Naive thymus-derived CD8-positive, alpha-beta T cell (primary cell): ENCODE measurements at places on chromosomes 6 and 20. TPM values are rescaled to one million over a fixed set of nuclear protein-coding genes. Genes with fewer than 3 reads are reported as not detected.

DNA sequence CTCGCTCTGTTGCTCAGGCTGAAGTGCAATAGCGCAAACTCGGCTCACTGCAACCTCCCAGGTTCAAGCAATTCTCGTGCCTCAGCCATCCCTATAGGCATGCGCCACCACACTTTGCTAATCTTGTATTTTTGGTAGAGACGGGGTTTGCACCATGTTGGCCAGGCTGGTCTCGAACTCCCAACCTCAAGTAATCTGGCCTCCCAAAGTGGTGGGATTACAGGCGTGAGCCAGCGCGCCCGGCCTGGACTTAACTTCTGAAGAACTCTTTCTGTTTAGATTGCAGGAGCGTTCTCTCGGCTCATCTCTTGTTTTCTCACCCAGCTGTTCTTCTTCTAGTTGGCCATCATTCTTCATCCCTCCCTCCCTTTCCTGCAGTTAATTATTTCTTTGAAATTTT, 30.3 kb downstream of the GTF2H5 start:
- peaks cover 1% of the 10 kb centered on the region for H3K4me1 ChIP-seq
- H3K27ac ChIP-seq = no peak overlapping the region
- H3K27me3 ChIP-seq = no peaks in the 10 kb centered on the region
- peaks cover 32% of the 10 kb centered on the region for H3K36me3 ChIP-seq

DNA sequence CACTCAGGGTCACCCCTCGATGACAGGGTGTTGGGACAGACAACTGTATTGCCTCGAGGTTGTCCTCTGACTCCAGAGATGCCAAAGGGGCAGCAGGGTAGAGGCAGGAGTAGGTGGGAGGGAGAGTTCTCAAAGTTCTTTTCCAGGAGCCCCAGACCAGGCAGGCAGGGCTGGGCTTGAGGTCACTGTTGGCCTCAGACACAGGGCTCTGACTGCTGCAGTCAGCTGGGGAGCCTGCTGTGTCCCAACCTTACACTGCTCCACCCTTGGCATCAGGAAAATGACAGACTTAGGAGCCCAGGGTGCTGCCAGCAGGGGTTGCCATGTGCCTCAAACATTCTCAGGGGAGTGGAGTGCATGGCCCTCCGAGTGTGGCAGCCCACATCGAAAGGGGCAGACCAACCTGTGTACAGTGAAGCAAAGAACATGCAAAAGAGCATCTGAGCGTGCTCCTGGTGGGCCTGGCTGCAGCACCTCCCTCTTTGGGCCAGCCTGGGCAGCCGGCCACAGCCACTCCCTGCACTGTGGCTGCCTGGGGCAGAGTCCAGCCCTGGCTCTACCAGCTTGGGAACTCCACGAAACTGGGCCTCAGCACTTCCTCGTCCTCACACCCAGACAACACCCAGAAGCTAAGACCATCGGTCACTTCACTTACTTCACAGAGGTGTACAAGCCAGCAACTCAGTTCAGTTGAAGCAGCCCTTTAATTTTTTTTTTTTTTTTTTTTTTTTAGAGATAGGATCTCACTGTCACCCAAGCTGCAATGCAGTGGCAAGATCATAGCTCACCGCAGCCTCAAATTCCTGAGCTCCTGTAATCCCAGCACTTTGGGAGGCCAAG, 24.0 kb downstream of the C6orf132 start:
- H3K27ac ChIP-seq = no peak overlapping the region
- no peak for DNase-seq
- no peaks in the 10 kb centered on the region for H3K36me3 ChIP-seq
- H3K4me1 ChIP-seq = no peaks in the 10 kb centered on the region
- no peak overlapping the region for H3K4me3 ChIP-seq

- H3K27me3 ChIP-seq = no peaks in the 10 kb centered on the region
- peaks cover 2% of the 10 kb centered on the region for H3K36me3 ChIP-seq
- H3K27ac ChIP-seq = no peak overlapping the region
- H3K4me3 ChIP-seq = no peak overlapping the region
These were observed 173.9 kb downstream of the NFATC2 start for GRCh38 chr20:51368461-51369211.

GRCh38 chr20:59434960-59435359, 134.5 kb downstream of the EDN3 start:
- H3K27ac ChIP-seq = no peak overlapping the region
- no peak for DNase-seq
- H3K36me3 ChIP-seq = peaks cover 4% of the 10 kb centered on the region
- no peak overlapping the region for H3K4me3 ChIP-seq

GRCh38 chr6:13117570-13117969, 210.8 kb downstream of the TBC1D7 start:
- H3K4me3 ChIP-seq = no peak overlapping the region
- peaks cover 11% of the 10 kb centered on the region for H3K27me3 ChIP-seq
- no peaks in the 10 kb centered on the region for H3K4me1 ChIP-seq
- no peak overlapping the region for H3K27ac ChIP-seq

GRCh38 chr20:40775561-40776146, 86.6 kb upstream of the MAFB start:
- H3K27me3 ChIP-seq = peaks cover 1% of the 10 kb centered on the region
- H3K4me3 ChIP-seq = no peak overlapping the region
- H3K36me3 ChIP-seq = no peaks in the 10 kb centered on the region
- DNase-seq = no peak
- H3K4me1 ChIP-seq = no peaks in the 10 kb centered on the region
- H3K27ac ChIP-seq = no peak overlapping the region

DNA sequence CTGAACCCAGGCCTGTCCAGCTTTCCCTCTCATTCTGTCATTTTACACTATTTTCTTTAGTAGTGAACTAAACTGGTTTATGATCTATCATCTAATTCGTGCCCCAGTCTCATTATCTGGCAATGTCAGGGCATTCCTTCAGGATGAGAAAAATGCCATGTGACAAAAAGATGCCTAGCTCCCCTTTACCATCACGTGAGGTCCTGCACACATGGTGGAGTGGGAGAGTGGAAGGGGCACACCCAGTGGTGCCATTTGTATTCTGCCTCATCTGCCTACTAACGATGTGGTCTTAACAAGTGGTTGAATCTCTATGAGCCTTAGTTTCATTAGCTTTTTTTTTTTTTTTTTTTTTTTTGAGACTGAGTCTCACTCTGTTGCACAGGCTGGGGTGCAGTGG, 41.2 kb downstream of the CDC5L start:
- no peak overlapping the region for H3K27ac ChIP-seq
- H3K27me3 ChIP-seq = no peaks in the 10 kb centered on the region
- no peak overlapping the region for H3K4me3 ChIP-seq

DNA sequence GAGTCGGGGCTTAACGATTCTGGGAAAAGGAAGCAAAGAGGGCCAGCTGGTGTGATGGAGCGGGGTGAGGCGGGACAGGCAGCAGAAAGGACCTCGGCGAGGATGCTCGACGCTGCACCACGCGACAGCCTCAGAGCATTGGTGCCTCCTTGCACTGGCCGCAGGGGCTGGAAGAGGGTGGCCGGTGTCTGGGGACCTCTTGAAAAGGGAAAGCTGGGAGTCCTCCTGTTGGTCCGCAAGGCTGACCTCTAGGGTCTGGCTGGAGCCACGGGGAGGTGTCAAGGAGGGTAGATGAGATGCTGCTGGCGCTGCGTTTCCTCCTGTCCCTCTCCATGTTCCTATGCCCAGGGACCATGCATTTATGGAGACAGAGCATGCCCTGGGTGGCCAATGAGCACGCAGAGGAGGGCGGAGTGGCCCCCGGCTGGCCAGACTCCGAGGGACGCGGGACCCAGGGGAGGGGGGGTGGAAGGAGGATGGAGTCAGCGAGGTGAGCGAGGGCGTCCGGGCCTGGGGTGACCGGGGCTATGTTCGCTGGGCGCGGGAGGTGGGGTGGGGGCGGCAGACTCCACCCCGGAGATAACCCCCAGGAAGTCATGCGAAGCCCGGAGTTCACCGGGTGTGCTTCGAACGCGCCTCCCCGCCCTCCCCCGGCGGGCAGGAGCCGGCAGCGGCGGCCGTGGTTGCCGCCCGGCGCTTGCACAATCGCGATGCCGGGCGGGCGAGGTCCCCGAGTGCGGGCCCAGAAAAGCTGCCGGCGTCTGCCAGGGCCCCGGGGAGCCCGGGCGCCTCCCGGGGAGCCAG, at the start of gene CYP24A1:
Gene CYP24A1 (minus strand): TSS at position 334 of the 804 bp plus-strand sequence. CDS start 407 bp downstream, outside the sequence.
- H3K27ac ChIP-seq = no peak within 1 kb of the TSS
- no peaks in the 10 kb centered on the region for H3K36me3 ChIP-seq
- no peak for DNase-seq
- peaks cover 15% of the 10 kb centered on the region for H3K4me1 ChIP-seq
- peak within 1 kb of the TSS; percentile 77 for H3K4me3 ChIP-seq
- H3K27me3 ChIP-seq = peaks cover 71% of the 10 kb centered on the region

- H3K4me1 ChIP-seq = peaks cover 4% of the 10 kb centered on the region
- H3K4me3 ChIP-seq = no peak overlapping the region
- no peak overlapping the region for H3K27ac ChIP-seq
- DNase-seq = no peak
These were observed 165.6 kb downstream of the ZFP64 start for GRCh38 chr20:52025938-52026337.

GRCh38 chr6:112389361-112389760, 42.2 kb downstream of the RFPL4B start:
- no peak for DNase-seq
- H3K36me3 ChIP-seq = no peaks in the 10 kb centered on the region
- peaks cover 1% of the 10 kb centered on the region for H3K27me3 ChIP-seq
- H3K4me1 ChIP-seq = no peaks in the 10 kb centered on the region

- no peaks in the 10 kb centered on the region for H3K27me3 ChIP-seq
- peaks cover 34% of the 10 kb centered on the region for H3K4me1 ChIP-seq
- H3K27ac ChIP-seq = peak overlapping the region; percentile 24
- H3K4me3 ChIP-seq = no peak overlapping the region
These were observed 3.4 kb upstream of the SCML4 start for GRCh38 chr6:107827541-107827940.

- H3K27me3 ChIP-seq = no peaks in the 10 kb centered on the region
- H3K36me3 ChIP-seq = no peaks in the 10 kb centered on the region
- no peak for DNase-seq
- H3K27ac ChIP-seq = peak overlapping the region; percentile 78
These were observed 772 bp downstream of the SESN1 start for GRCh38 chr6:109093732-109094415.

DNA sequence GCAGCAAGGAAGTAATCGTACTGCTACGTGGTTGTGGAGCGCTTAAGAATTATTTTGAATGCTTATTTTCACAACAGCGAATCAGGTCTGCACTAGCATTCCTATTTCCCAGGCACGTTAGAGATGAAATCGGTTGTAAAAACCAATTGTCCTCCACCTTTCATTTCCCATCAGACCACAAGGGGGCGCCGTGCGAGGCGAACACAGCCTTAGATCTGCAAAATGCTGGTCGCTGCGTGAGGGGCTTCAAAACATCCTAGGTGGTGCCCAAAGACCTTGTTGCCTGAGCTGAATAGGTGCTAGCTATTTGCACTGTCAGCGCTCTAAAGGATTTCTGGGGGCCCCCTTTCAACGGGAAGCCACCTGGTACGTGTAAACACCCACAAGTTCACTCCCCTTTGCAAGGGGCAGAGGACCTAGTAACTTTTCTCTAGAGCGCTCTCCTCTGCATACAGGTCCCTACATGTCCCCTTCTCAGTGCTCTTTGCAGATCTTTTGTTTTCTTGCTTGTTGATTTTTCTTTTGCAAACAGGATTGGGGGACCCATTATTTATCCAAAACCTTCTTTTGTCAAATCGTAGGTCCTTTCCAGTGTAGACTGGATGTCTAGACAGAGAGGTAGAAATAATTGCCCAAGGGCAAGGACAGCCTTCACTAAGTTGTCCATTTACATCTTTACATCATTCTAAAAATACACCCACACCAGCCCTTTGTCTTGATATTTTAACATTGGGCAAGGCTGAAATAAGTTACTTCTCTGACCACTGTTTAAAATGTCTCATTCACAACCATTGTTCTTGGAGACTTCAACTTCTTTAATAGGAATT, 59.8 kb downstream of the NEDD9 start:
- no peaks in the 10 kb centered on the region for H3K27me3 ChIP-seq
- H3K4me3 ChIP-seq = peak overlapping the region; percentile 54
- no peaks in the 10 kb centered on the region for H3K36me3 ChIP-seq
- no peak overlapping the region for H3K27ac ChIP-seq
- peaks cover 12% of the 10 kb centered on the region for H3K4me1 ChIP-seq

- H3K4me1 ChIP-seq = peaks cover 5% of the 10 kb centered on the region
- peak overlapping the region; percentile 88 for H3K27ac ChIP-seq
- DNase-seq = no peak
- no peaks in the 10 kb centered on the region for H3K27me3 ChIP-seq
- no peaks in the 10 kb centered on the region for H3K36me3 ChIP-seq
These were observed 19.4 kb upstream of the BAK1 start for GRCh38 chr6:33599413-33599938.

DNA sequence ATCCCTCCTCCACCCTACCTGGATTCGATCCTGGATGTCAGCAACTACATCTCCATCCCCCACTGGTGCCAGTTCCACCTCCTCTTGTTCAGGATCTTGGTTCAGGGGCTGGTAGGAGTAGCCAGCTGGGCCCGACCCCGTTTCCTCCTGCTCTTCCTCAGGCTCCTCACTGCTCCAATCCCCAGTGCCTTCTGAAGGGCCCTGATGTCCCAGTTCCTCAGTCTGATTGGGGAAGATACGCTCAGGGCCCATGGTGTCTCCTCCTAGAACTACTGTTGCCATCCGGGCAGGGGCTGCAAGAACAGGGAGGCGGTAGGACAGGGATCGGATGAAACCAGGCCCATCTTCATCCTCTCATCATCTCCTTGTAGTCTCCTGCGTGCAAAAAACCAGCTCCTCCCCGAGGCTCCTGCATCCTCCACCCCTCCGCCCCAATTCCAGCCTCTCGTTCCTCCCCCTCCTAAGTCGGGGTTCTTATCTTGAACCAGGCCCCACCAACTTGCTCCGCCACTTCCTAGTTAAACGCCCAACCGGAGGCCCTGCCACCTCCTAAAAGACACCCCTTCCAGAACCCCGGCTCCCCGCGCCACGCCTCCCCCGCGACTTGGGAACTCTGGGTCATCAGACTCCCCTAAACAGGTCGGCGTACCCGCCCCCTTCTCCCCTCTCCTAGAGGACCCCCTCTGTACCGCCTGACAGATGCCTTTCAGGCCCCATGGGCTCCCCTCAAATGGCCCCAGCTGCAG, 476 bp downstream of the MEA1 start:
- H3K27ac ChIP-seq = peak overlapping the region; percentile 92
- peak overlapping the region; percentile 90 for H3K4me3 ChIP-seq
- H3K4me1 ChIP-seq = peaks cover 80% of the 10 kb centered on the region

GRCh38 chr20:35598476-35598875, 17.2 kb upstream of the SPAG4 start:
- peaks cover 13% of the 10 kb centered on the region for H3K4me1 ChIP-seq
- peaks cover 12% of the 10 kb centered on the region for H3K27me3 ChIP-seq
- H3K36me3 ChIP-seq = no peaks in the 10 kb centered on the region
- H3K27ac ChIP-seq = no peak overlapping the region
- no peak overlapping the region for H3K4me3 ChIP-seq
- DNase-seq = no peak

- H3K27me3 ChIP-seq = no peaks in the 10 kb centered on the region
- no peaks in the 10 kb centered on the region for H3K4me1 ChIP-seq
- peak overlapping the region; percentile 6 for H3K27ac ChIP-seq
- H3K4me3 ChIP-seq = no peak overlapping the region
These were observed 24.2 kb downstream of the MRS2 start for GRCh38 chr6:24426729-24427446.

Gene FRS3
- 7.6 TPM for total RNA-seq

Gene DAAM2
- total RNA-seq = not detected

Gene MUC21
- total RNA-seq = not detected

Gene BAG2
- 5.1 TPM for total RNA-seq

Gene COL9A3
- 1.2 TPM for total RNA-seq

Gene RIPPLY2
- total RNA-seq = not detected
